ENCODE measurements at places on chromosomes 11 and 22.
A peak's percentile ranks its signal among the peaks of the same experiment; 100 is the strongest.

DNA sequence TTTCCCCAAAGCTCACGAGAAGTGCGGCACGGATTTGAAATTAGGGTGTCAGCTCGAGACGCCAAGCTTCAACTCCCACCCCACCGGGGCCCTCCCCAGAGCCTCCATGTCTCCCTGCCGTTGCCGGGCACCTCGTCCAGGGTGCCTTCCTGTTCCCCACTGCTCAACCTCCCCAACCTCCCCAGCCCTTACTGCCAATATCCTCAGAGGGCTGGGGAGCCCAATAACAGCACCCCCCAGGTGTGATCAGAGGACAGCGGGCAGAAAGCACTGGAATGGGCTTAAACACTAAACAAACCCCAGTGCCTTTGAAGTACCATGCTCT, 1336.4 kb downstream of the TBC1D22A start:
- DNase-seq: no peak

- DNase-seq: no peak
Observed at GRCh38 chr22:25690798-25691197, 51.2 kb upstream of the MYO18B start.

GRCh38 chr11:121459413-121460017, 6.7 kb upstream of the SORL1-AS1 start:
- DNase-seq: no peak

- no peak for DNase-seq
Observed at GRCh38 chr11:61091373-61092279, 10.7 kb upstream of the CD5 start.

DNA sequence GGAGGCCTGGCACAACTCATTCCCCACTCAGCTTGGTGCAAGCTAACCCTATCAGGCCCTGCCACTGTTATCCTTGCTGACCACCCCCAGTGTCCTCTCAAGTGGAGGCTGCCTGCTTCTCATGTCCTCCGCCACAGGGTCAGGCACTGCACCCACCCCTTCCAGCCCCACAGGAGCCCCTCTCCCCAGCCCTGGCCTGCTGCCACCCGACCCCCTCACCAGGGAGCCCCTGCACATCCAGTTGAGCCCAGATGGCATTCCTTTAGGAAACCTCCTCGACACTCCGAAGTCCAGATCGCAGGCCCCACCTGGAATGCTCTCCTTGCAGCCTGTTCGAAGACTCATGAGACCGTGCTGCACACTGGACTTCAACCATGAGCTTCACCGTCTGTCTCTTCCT, 28.0 kb upstream of the IL17RA start:
- DNase-seq: no peak

- no peak for DNase-seq
Observed at GRCh38 chr11:29634244-29634643, 382.6 kb downstream of the KCNA4 start.

- DNase-seq: no peak
Observed at GRCh38 chr22:25282671-25283561, 63.5 kb downstream of the CRYBB2 start.

DNA sequence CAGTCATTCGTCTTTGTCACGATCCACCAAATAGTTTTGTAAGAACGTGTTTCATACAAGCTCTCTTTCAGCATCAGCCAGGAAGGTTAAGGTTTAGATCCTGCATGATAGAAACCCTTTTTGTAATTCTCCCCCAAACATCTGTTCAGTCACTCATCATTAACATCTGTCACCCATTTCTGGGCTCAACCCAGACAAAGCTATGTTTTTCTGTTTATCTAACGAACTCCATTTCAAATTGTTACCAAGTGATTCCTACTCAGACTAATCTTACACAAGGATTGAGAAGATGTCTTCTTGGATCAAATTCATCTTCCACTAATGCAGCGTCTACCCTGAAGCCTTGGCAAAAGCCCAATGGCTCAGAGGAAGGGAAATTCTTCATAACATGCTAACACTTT, 58.8 kb downstream of the FZD4 start:
- no peak for DNase-seq

DNA sequence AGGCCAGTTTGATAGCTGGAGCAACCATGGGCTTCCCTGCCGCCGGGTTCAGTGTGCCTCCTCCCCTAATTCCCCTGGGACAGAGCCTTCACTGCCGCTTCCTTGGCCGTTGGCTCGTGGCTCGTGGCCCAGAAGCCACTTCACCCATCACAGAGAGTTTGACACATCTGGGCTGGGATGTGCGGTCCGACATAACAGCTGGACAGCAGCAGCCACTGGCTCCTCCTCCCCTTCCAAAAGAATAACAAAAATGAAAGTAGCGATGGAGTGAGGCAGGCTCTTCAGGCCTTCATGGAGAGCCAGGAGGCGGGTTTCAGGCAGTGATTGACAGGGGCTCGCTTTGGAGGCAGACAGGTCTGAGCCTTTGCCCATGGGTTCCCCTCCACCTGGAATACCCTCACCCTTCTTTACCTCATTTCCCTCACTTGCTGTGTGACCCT, 8.2 kb downstream of the CREB3L1 start:
- no peak for DNase-seq

GRCh38 chr11:20208622-20209111, 48.4 kb upstream of the DBX1 start:
- DNase-seq: no peak

DNA sequence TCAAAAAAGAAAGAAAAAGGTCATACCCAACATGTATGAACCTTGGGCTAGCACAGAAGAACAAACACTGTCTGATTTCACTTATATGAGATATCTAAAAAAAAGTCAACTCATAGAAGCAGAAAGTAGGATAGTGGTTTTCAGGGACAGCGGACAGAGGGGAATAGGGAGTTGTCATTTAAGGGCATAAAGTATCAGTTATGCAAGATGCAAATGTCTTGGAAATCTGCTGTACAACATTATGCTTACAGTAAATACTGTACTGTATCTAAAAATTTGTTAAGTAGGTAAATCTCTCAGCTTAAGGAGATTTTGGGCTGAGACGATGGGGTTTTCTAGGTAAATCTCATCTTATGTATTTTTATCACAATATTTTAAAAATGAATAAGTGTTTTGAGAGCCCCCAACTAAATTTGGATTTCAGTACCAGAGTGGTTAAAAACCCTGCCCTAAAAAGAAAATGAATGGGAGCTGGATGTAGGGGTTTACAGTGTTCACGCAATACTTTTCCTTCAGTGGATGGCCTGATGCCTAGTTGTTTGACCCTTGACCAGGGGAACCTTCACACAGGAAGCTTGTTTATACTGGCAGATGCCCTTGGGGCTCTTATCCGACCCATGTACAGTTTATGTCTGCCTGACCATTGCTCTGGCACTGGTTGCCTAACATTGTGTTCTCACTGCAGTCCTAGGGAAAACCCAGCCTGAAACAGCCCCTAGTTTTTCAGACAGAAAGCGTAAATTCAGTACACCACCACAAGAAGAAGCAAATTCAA, 34.8 kb downstream of the SLC22A9 start:
- no peak for DNase-seq

- no peak for DNase-seq
Observed at GRCh38 chr11:94184846-94185245, 56.2 kb downstream of the PANX1 start.

GRCh38 chr11:35953081-35953760, 9.4 kb downstream of the LDLRAD3 start:
- no peak for DNase-seq

- no peak for DNase-seq
Observed at GRCh38 chr11:1568441-1568911, 3.6 kb downstream of the DUSP8 start.

GRCh38 chr11:112361396-112361795, 100.7 kb upstream of the PLET1 start:
- no peak for DNase-seq

DNA sequence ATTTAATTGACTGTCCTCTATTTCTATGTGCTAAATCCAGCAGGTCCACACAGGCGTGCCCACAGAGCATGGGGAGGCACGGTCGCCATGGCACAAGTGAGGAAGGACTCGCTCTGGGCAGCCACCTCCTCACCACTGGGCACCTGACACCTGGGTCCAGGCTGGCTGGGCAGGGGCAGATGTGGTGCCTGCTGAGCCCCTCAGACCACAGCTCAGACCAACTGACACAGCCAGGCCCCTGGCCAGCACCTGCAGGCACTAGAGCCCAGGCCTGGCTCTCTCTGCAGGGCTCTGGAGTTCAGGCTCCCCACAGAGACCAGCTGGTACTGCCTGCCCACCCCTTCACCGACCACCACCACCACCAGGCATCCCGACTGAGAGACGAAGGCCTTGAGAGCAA, 27.9 kb downstream of the LINC01488 start:
- no peak for DNase-seq

GRCh38 chr22:35997438-35997837, 31.2 kb downstream of the RBFOX2 start:
- DNase-seq: no peak

DNA sequence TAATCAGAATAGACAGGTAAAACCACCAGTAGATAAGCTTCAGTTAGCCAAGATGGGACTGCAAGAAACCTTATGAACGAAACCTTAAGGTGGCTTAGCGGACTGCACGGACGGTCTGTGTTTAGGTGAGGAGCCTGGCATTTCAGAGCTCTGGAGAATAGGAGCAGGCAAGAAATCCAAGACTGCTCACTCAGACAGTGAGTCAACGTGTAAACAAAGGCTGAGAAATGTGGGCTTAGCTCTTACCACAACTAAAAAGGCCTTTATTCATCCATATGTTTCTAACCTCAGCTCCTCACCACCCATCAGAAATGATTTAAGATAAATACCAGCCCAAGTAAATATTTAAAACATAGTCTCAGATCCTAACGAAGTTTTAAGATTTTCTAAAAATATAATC, 657.7 kb downstream of the OPCML start:
- DNase-seq: peak; percentile 66

All from retinal pigment epithelial cell (primary cell).